Fibroblast of mammary gland (primary cell): ENCODE measurements at places on chromosomes 6 and 20.

DNA sequence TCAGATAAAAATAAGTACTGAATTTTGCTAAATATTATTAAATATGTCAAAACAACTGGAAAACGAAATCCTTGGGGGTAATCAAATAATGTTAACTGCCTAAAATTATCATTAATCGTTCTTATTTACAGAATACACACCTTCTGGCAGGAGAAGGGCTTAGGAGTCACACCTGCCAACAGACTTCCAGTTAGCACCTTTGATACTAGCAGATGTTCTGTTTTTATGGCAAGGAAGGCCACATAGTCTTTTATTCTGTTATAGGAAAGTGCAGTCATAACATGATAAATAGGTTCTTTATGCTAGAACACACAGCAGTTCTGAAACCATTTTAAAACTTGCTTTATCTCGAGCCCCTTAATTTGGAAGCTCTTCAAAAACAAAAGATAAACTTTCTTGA lies 464.1 kb downstream of the UTRN start:
- DNase-seq: no peak

GRCh38 chr6:95923518-95923917 lies 92.3 kb upstream of the FUT9 start:
- peak; percentile 0 for DNase-seq

- no peak for DNase-seq
Observed at GRCh38 chr6:89302936-89303335, 12.2 kb downstream of the GABRR2 start.

- no peak for DNase-seq
Observed at GRCh38 chr6:79627422-79627821, 3.7 kb upstream of the SH3BGRL2 start.

DNA sequence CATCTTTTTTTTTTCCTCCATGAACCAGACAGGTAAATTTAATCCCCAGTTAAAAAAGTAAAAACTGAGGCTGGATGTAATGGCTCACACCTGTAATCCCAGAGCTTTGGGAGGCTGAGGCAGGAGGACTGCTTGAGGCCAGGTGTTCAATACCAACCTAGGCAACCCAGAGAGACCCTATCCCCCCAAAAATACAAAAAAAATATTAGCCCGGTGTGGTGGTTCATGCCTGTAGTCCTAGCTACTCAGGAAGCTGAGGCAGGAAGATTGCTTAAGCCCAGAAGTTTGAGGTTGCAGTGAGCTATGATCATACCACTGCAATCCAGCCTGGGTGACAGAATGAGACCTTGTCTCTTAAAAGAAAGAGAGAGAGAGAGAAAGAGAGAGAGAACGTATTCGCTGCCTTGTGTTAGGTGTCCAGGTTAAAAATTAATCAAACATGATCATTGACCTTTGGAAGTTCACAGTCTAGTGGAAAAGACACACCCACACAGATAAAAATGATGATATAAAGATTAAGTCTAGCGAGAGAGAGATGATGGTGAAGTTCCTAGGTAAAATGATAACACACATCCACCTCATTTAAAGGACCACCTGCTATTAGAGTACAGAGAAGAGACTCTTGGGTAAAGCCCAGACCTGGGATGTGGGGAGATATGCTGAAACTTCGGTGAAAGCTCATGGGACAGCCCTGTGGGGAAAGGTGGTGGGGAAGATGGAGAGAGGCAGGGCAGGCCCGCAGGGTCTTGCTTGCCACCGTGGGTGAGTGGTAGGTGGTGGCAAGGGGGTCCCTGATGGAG lies 4.8 kb upstream of the NHSL1 start:
- no peak for DNase-seq

GRCh38 chr20:7490288-7490687 lies 450.0 kb downstream of the HAO1 start:
- DNase-seq: no peak

DNA sequence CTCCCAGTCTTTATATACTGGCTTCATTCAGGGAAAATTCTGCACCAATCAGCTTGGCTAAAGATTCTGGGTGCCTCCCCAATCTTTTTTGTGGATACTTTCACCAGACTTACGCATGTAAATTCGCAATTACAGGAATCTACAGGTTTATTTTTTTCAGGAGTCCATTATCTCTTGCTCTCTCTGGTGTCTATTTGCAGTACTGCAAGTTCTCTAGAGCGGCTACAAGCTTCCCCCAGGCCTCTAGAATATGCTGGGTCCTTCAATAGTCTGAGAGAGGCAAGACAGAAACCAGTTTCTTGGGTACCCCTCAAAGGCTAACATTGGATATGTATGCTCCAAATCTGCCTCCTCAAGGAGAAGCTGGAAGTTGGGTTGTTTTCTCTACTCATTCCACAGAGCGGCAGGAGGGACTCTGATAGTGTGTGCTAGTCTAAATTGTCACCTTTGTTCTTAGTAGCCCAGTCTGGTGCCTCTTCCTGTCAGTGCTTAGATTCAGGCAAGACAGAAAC lies 58.5 kb downstream of the SUN5 start:
- DNase-seq: peak; percentile 21
